Placental pericyte (primary cell): ENCODE measurements at places on chromosomes 1 and 21. TPM values are rescaled to one million over a fixed set of nuclear protein-coding genes. Genes with fewer than 3 reads are reported as not detected.

CNIH3 gene
- 39.6 and 91.5 TPM in 2 replicates for total RNA-seq

SLC30A10 gene
- not detected in 2 replicates for total RNA-seq

GJB4 gene
- not detected in 2 replicates for total RNA-seq

RHCE gene
- 0.14 and 0.66 TPM in 2 replicates for total RNA-seq

LYPD8 gene
- 0.14 TPM in 1 of 2 replicates, not detected in the other for total RNA-seq

GJB3 gene
- total RNA-seq, result 0.14 TPM in 1 of 2 replicates, not detected in the other

SFN gene
- total RNA-seq, result 0.44 and 1.0 TPM in 2 replicates

SLC25A44 gene
- total RNA-seq, result 17.3 and 18.6 TPM in 2 replicates

FABP3 gene
- 15.2 and 263 TPM in 2 replicates for total RNA-seq

S1PR1 gene
- total RNA-seq, result 1.3 and 16.0 TPM in 2 replicates

TRAPPC10 gene
- 28.0 and 47.1 TPM in 2 replicates for total RNA-seq

FMOD gene
- total RNA-seq, result 0.29 and 7.9 TPM in 2 replicates

NUP210L gene
- total RNA-seq, result under 0.01 TPM in 2 replicates

CPTP gene
- 20.8 and 28.1 TPM in 2 replicates for total RNA-seq

IQGAP3 gene
- 0.88 and 62.7 TPM in 2 replicates for total RNA-seq
